ENCODE measurements at places on chromosomes 3 and 15. TPM values are rescaled to one million over a fixed set of nuclear protein-coding genes. Genes with fewer than 3 reads are reported as not detected.

Gene RPS27L
- total RNA-seq, result 102 TPM

Gene CACNA2D3
- total RNA-seq, result not detected

Gene ANKRD28
- 84.4 TPM for total RNA-seq

Gene C3orf80
- total RNA-seq, result not detected

Gene SPESP1
- 3.7 TPM for total RNA-seq

Gene GOLGA8R
- total RNA-seq, result 0.30 TPM

Gene IL1RAP
- 6.6 TPM for total RNA-seq

Gene CRELD1
- 12.8 TPM for total RNA-seq

Gene ATP13A4
- 0.15 TPM for total RNA-seq

Gene ATP10A
- total RNA-seq, result 1.8 TPM

Gene CPLX3
- not detected for total RNA-seq

Gene LYZL4
- not detected for total RNA-seq

Gene CFAP92
- not detected for total RNA-seq

Gene ABHD14A
- total RNA-seq, result 19.8 TPM

Gene EPHA3
- 0.15 TPM for total RNA-seq

Gene SCG5
- total RNA-seq, result 16.3 TPM

Gene ARL14
- total RNA-seq, result not detected

Gene GOLGA6L7
- total RNA-seq, result not detected

Gene SNTN
- not detected for total RNA-seq

Gene LXN
- 75.5 TPM for total RNA-seq

Gene IP6K1
- total RNA-seq, result 18.2 TPM

Gene PP2D1
- not detected for total RNA-seq

Gene EOGT
- 23.5 TPM for total RNA-seq

Gene CHCHD4
- total RNA-seq, result 19.5 TPM

Gene LDHAL6B
- total RNA-seq, result not detected

Gene TMOD3
- 23.7 TPM for total RNA-seq

Gene CHST2
- total RNA-seq, result 23.2 TPM

Gene HTR3E
- not detected for total RNA-seq

Gene ESYT3
- total RNA-seq, result 0.17 TPM

Gene STOML1
- 22.9 TPM for total RNA-seq

Gene PRR20G
- total RNA-seq, result not detected

Gene CAPN3
- 0.50 TPM for total RNA-seq

Gene AMIGO3
- total RNA-seq, result 0.50 TPM

Gene TMEM158
- 40.4 TPM for total RNA-seq

Gene SLC6A20
- not detected for total RNA-seq

Gene VPS18
- total RNA-seq, result 26.6 TPM

Gene OSTN
- not detected for total RNA-seq

Gene NPAP1
- not detected for total RNA-seq

Gene SUSD5
- total RNA-seq, result 6.2 TPM

Gene SPATA12
- total RNA-seq, result under 0.01 TPM

Gene TM4SF18
- under 0.01 TPM for total RNA-seq

Gene FANCD2OS
- not detected for total RNA-seq

Measured in bronchus fibroblast of lung (primary cell).